Activated naive CD8-positive, alpha-beta T cell treated with anti-CD3 and anti-CD28 coated beads, Interleukin-2, amount 50 U/mL, for 24 hours (primary cell): ENCODE measurements at places on chromosomes 4 and X.

DNA sequence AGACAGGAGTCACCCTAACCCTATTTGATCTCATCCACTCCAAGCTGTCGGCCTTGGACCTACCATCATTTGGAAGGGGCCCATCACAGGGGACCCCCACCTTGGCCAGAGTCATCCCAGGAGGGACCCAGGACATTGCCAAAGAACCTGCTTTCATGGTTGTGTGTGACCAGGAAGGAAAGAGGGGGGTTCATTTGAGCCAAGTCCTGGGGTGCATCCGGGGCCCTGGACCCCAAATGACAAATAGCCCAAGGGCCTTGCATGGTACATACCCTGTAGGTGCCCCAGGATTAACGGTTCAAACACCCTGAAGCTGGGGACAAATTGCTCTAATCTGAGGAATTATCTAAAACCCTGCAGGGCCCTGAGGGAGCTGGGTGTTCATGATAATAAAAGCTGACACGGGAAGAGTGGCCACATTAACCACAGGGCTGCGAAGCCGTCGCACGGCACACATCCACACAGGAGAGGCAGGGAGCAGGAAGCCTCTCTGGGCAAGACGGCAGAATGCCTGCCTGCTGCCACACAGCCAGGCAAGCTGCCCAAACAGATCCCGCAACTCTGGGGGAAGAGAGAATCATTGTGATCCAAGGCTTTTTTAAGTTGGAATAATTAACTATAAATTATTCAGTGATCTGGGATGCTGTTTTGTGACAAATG is 28.2 kb upstream of the PPP2R2C start:
- DNase-seq: no peak

GRCh38 chrX:48902776-48903175 is 5.0 kb downstream of the PQBP1 start:
- DNase-seq: no peak

DNA sequence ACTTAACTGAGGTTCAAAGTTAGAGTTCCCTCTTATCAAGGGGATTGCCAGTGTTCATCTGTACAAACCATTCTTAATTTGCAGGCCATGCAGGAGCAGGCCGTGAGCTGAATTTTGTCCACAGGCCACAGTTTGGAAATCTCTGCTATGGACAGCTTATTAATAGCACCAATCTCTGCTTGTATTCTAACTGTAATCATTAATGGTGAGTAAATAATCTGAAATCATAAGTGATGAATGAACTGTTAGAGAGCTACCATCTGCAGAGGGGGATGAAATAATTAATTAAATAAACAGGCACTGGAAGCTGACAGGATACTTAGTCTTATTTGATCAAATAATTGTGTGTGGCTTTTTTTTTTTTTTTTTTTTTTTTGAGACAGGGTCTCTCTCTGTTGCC is 48.5 kb upstream of the PDLIM3 start:
- DNase-seq: no peak

- DNase-seq: no peak
These were observed 253.6 kb downstream of the CBLL2 start for GRCh38 chrX:22526339-22526738.

- no peak for DNase-seq
These were observed 17.6 kb downstream of the APBB2 start for GRCh38 chr4:41196633-41197332.

DNA sequence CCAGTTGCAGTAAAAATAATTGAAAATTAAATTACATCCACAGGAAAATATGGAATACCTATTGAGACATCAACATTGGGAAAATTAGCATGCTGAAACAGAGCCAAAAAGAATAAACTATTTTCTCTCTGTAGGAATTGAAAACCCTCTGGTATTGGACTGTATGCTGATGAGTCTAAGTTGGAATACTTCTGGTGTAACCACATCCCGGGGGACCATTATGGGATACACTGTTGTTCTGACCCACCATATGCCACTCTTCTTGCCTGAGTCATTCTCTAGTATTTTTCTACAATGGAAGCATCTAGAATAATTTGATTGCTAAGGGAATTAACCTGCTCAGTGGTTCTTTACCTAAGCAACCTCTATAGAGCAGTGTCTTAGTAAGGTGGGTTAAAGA is 640.7 kb upstream of the AGA start:
- no peak for DNase-seq

DNA sequence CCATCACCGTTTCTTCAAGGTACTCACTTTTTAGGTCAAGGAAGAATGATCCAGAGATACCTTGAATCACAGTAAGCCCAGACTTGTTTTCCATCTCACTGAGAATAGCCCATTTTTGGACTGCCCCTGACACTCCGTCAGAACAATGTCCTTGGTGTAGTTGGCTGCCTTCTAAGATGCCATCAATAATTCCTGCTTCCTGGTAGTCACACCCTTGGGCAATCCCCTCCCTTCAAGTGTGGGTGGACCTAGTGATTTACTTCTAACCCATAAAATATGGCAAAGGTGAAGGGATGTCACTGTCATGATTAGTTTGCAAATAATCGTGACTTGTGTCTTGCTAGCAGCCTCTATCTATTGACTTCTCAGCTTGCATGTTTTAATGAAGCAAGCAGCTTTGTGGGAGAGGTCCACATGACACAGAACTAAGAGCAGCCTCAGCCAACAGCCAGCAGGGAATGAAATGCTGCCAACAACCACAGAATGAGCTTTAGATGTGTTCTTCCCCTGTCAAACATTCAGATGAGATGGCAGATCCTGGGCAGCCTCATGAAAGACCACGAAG is 20.0 kb upstream of the KLHL34 start:
- DNase-seq: no peak

DNA sequence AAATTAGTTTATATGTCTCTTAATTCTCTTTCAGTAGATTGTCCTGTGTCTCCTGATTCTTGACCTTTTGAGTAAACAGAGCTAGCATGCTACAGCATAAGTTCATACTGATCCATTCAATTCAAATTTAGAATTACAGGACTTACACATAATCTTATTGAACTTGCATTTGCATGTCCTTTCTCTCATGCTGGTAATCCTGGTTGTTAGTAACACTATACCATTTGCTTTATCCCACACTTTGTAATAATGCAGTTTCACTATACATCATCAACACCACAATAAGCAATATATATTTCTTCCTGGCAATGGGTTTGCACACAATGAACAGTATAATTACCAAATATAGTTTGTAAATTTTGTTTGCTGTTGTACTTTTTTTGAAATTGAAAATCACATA is 937.2 kb upstream of the GRID2 start:
- DNase-seq: no peak

- DNase-seq: no peak
These were observed 104.2 kb downstream of the CHRDL1 start for GRCh38 chrX:110691446-110691845.

- no peak for DNase-seq
These were observed 90.4 kb downstream of the COX7B2 start for GRCh38 chr4:46818604-46819003.

DNA sequence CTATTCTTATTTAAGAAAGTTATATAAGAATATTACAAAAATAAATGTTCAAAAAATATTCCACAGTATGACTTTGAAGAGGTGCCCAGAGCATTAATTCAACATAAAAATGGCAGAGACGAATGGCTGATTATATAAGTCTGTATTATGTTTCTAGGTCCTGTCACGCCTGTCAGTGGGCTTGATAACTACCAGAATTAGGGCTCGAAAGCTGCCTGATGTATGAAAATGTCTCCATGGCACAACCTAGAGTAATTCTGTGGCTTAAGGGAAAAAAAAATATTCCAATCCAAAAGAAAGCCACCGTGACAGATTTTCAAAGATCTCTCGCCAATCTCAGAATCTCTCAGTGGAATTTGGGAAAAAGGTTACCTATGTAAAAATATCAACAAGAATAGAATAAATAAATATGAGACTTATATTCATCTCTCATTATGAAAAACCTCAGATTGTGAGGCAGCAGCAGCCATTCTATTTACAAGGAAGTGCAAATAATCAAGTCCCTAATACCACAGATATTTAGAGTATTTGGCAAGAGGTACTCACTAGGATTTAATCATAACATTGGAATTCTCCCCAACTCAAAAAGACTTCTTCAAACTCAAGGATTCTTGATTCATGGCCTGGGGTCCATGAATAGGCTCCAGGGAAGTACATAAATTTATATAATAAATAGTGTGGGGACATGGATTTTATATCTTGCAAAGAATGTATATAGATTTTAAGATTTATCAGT is 489.1 kb upstream of the INTU start:
- no peak for DNase-seq

DNA sequence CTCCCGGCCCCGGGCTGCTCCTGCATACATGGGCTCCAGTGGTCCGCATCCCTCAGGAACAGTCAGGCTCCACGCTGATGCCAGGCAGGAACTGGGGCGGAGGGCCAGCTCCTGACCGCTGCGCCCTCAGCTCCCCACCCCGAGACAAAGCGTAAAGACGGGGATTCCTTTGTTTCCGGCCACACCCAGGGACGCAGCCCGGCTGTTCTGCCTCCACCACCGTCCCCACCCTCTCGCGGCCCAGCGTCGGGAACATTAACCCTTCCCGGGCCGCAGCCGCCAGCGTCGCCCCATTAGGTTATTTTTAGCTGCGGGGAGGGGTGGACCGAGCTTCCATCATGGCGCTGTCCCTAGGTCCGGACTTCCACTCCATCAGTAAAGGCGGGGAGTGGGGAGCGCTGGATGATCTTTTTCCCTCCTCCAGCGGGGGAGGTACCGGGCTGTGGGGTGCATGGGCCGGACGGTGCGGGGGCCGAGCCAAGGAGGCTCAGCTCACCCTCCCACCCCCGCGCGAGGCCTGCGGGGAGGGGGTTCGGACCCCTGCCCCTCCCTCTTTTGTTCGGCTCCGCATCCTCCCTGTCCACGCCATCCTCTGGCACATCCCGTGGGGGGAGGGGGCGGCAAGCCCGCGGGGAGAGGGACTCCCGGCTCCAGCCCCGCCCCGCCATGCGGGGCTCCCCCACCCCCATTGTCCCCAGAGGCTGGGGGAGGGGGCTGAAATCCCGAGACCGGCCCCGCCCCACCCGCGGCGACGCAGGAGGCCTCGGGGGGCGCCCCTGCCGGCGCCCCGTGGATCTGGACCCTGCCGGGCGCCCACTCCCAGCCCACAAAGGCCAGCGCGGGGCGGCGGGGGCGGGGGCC is 5.3 kb downstream of the CRMP1 start:
- DNase-seq: no peak
